ENCODE measurements at places on chromosomes 1 and 21.
A peak's percentile ranks its signal among the peaks of the same experiment; 100 is the strongest.

DNA sequence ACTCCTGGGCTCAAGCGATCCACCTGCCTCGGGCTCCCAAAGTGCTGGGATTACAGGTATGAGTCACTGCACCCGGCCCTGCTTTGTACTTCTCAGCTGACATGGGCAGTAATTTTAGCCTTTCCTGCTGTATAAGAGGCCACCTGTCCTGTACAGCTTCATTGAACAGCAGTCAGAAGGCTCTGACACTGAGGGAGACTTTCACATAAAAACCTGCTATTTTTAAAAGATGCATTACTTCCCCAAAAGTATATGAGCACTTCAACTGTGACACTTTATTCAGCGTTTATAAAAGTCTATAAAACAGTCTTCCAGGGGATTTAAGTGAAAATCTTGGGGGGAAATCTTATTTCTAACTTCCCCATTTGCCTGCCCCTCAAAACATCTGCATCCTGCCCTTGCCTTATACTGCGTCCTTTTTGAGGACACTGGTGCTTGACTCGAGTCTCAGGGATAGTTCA lies 17.6 kb downstream of the RNU5D-1 start:
- no peak for DNase-seq

DNA sequence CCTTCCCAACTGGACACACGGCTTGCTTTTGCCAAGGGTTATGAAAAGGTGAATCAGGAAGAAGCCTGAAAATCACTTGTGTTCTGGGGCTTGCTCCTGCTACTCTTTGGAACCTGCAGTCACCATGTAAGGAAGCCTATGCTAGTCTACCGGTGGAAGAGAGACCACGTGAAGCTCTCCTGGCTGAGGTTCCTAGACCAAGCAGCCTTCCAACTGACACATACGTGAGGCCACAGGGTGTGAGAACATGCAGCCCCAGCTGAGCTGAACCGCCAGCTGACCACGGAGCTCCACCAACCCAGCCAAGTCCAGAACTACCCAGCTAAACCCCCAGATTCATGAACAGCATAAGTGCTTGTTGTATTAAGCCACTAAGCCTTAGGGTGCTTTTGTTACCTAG lies 72.8 kb upstream of the KRTAP19-8 start:
- DNase-seq = no peak

GRCh38 chr1:51543858-51544257 lies 24.8 kb upstream of the EPS15 start:
- no peak for DNase-seq

DNA sequence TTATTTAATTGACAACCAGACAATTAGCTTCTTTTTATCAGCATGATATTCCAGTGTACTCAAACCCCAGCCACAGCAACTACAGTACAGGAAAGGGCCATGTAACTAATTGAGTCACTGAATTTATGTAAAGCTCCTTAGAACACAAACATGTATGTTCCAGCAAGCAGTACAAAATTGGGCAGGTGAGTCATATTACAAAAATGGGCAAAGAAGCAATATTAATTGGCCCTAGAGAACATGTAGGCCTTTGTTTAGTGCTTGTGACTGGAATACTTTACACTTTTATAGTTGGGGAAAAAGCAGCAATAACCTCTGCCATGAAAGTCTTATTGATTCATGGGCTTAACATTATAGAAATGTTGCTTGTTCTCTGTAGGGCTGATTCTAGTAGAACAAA lies 31.8 kb downstream of the CLEC20A start:
- no peak for DNase-seq

DNA sequence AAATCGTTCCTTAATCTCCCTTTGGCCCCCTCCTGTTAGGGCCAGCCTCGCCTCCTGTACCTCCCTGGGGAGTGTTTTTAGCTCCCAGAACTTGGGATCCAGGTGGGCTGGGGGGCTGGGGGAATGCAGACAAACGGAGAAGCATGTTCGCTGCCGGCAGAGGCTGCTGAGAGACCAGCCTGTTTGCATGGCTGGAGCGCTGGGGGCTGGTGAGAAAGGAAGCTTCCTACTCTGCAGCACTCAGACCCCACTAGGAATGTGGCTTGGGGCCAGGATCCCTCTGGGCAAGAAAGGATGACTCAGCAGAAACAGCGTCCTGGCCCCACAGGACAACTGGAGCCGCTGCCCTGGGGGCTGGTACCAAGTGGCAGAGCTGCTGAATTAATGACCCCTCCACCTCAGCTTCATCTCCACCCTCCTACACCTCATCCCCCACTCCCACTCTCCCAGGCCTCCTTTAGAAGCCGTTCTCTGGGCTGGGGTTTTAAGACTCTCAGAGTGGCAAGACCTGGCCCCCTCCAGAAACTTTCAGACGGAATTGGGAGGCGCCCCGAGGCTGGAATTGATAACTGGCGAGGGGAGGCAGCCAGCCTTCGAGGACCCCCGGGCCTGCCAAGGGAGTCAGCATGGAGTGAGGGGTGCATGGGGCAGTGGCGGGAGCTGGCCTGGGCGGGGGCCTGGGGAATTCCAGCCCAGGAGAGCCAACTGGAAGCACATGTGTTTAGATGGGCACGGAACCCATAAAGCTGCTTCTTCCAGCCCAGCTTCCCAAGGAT lies 28.5 kb upstream of the EPS8L3 start:
- DNase-seq = no peak

DNA sequence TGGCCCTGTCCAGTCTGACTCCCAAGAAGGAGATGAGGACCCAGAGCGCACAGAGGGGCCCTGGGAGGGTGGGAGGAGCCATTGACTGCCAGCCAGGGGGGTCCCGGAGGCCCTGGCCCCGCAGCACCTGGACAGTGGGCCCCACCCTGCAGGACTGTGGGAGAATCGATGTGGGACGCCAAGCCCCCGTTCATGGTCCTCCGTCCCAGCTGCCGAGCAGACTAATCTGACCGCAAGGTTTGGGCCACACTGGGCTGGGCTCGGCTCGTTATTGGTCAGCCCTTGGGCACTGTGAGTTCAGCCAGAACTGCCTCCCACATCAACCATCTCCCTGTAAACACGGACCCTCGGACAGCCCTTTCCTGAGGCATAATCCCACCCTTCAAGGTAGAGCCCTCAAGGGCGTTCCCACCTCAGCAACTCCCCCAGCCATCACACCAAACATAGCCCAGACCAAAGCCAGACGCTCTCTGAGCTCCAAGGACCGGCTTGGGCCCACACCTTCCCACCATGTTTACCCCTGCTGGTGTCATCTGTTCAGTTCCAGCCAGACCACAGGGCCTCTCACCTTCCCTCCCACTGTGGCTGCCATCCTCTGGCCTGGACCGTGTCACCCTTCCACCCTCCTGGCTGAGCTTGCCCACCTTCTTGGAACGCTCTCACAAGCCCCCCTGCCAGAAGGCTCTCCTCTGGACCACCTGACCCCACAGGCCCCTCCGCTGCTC lies 16.2 kb upstream of the POFUT2 start:
- DNase-seq = no peak

GRCh38 chr1:193299038-193299437 lies 112.6 kb upstream of the B3GALT2 start:
- no peak for DNase-seq

DNA sequence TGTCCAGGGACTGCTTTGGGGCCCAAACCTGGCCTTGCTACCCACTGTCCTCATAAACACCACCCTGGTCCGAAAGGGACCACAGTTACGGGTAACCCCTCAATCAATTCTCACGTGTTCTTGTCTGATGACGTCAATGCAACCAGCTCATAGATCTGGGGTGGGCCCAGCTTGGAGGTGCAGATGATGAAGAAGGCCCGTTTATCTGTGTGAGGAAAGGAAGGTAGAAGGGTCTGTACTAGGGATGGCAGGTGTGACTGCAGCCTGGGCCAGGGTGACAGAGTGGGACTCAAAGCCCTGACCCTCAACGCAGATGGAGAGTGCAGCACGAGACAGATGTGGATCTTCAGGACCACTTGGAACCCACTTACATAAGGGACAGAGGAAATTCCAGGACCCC lies 22.1 kb downstream of the LRRC71 start:
- no peak for DNase-seq

DNA sequence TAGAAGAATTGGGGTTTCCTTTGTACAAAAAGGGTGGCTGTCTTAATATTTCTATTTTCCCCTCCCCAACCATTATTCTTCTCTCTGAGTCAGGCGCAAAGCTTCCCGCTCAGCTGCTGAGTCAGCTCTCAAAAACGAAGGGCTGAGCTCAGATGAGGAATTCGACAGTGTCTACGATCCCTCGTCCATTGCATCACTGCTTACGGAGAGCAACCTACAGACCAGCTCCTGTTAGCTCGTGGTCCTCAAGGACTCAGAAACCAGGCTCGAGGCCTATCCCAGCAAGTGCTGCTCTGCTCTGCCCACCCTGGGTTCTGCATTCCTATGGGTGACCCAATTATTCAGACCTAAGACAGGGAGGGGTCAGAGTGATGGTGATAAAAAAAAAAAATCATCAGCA lies 3.0 kb upstream of the TUFT1 start:
- no peak for DNase-seq

GRCh38 chr1:200359610-200360163 lies 50.1 kb downstream of the ZNF281 start:
- DNase-seq = no peak

- no peak for DNase-seq
These were observed 176.5 kb downstream of the HIVEP3 start for GRCh38 chr1:41742219-41742618.

- peak; percentile 53 for DNase-seq
These were observed 7.7 kb upstream of the GPATCH4 start for GRCh38 chr1:156608981-156609380.

- no peak for DNase-seq
These were observed 9.9 kb downstream of the PHLDA3 start for GRCh38 chr1:201459052-201459451.

DNA sequence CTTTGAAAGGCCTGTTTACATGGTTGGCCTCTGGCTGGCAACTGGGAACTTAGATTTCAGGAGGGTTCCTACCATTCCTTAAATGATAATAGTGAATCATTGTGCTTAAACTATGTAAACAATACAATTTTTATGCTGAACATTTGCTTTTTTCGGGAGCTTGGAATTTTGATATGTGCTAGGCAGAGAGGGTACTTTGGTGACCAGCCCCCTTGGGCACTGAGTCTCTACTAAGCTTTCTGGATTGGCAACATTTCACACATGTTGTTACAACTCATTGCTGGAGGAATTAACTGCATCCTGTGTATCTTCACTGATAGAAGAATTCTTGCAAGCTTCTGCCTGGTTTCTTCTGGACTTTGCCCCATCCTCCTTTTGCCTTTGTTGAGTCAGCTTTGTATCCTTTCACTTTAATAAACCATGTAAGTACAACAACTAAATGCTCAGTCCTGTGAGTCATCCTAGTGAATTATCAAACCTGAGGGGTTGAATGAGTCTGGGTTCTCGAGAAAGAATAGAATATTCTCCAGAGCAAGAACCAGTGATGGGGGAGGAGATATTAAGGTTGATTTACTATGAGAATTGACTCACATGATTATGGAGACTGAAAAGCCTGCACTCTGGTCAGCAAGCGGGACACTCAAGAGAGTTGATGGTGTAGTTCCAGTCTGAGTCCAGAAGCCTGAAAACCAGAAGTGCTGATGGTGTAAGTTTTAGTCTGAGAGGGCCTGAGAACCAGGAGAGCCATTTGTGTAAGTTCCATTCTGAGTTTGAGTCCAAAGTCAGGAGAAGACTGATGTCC lies 3.1 kb upstream of the SLC16A4 start:
- no peak for DNase-seq

DNA sequence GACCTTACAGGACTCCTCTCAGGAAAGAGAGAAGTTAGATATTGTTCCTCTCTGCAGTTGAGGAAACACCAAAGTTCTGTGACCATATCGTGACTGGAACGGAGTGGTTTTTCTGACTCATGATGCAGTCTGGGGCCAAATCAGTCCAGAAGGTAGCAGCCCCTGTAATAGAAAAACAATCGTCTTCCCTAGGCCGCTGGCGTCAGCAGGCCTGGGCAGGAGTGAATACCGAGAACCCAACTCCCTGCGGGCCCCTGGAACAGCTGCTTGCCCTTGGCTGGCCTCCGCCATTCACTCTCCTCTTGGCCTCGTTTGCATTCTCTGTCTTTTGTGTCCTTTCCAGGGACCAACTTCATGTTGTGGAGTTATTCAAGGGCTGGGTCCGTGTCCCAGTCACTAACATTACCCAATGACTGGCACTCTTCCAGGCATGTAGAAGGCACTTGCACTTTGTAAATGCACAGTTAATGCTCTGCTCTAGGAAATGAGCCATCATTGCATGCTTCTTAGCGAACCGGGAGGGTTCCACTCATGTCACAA lies 10.9 kb upstream of the CD101 start:
- DNase-seq = no peak
